Stimulated activated CD8-positive, alpha-beta memory T cell treated with anti-CD3 and anti-CD28 coated beads, Interleukin-7, amount 100 ng/mL, for 1 hour (primary cell): ENCODE measurements at places on chromosomes 7 and 10.

DNA sequence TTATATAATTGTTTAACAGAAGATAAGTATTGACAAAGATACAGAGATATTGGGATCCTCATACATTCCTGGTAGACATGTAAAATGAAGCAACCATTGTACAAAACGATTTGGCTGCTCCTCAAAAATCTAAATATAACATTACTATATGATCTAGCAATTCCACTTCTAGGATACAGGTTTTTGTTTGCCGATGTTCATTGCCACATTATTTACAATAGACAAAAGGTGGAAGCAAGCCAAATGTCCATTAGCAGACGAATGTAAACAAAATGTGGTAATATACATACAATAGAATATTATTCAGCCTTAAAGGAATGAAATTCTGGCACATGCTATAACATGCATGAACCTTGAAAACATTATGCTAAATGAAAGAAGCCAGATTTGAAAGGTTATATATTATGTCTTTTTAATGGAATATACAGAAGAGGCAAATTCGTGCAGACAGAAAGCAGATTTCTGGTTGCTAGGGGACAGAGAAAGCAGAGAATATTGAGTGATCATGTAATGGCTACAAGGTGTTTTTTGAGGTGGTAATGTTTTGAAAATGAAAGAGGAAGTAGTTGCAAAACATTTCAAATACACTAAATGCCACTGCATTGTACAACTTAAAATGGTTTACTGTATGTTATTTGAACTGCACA lies 44.9 kb downstream of the POLR1F start:
- no peak for DNase-seq

DNA sequence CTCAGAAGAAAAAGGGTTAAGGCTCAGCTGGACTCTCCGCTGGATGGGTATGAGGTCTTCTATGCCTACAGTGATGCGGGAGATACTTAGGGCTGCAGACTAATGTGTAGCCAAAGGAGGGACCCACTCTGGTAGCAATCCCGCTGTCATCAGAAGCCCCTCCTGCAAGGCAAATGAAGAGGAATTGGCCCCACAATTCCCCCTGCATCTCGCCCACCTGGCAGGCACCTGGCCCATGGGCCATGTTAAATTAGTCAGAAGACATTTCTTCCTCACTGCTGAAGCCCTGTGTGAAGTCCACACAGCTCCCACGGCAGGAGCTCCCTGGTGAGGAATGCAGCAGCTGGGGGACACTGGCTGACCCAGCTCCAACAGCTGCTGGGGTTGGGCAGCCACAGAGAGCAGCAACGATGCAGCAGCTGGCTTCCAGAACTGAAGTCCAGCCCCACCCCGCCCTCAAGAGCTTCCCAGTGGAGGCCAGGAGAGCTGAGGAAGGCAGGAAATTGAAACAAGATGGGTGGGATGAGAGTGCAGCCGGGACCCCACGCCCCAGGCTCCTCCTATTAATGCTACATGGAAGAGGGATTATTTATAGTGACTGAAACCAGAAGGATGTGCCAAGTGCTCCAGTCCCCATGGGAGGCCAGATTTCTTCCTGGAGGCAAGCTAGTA lies 5.5 kb downstream of the VSTM4 start:
- no peak for DNase-seq

- no peak for DNase-seq
Measured at GRCh38 chr7:139725077-139725476, 52.7 kb downstream of the HIPK2 start.

DNA sequence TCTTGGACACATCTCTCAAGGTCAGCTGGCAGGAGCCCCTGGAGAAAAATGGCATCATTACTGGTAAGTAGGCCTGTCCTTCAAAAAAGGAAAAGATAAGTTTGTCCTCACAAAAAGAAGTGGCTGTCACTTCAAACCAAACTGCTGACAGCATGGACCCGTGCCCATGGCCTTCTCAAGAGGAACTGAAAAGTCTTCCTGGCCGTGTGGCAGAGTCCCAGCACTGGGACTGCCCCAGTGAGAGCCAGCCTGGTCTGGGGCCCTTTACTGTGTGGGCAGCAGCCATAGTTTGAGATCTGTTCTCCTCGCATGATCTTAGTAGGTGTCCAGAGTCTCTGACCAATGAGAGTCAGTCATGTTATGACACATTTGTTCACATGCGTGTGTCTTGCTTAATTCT lies 614.2 kb upstream of the FOXK1 start:
- no peak for DNase-seq

DNA sequence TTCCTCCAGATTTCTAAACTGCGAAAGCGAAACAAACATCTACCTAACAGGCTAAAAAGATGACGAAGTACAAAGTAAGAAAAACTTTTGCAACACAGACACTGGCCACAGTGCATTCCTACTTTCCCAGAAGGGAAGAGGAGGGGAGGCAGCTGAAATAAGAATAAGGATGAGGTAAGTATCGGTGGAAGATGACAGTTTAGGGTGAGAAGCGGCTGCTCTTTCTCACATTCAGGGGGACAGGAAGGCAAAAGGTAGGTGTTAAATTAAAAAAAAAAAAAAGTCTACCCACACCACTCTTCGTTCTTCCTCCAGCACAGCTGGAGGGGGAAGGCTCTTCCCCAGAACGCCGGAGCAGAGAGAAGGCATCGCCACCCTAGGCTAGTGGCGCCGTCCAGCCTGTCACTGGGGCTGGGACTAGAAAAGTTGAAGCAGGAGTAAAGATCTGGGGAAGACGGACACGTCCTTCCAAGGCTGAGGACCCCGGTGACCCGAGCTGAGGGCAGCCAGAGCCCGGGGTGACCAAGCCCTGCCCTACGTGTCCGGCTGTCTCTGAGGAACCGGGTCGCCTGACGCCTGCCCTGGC lies 846 bp downstream of the DNAJC1 start:
- DNase-seq: no peak

DNA sequence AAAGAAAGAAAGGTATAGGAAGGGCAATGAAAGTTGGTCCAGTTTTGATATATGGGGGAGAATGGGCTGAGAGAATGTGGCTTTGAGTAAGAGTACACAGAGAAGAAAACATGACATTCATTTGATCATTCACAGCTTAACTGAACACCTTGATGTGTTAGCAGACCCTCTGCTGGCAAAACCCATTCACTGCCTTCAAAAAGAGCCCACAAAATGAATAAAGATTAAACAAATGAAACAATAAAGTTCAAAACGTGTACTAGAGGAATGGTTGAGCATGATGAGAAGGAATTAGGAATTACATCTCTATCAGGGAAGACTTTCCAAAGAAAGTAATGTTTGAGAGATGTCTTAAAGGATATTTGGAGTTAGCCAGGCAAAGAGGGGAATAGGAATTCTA lies 2.1 kb downstream of the WEE2 start:
- DNase-seq: no peak
